Endothelial cell (in vitro differentiated cells): ENCODE measurements at places on chromosomes 5 and 9.

- DNase-seq = no peak
These were observed 22.1 kb downstream of the VCAN start for GRCh38 chr5:83493644-83494043.

- no peak for DNase-seq
These were observed 19.0 kb upstream of the TBC1D9B start for GRCh38 chr5:179926657-179927056.

GRCh38 chr9:81666123-81666522 is 23.2 kb downstream of the TLE1 start:
- no peak for DNase-seq

DNA sequence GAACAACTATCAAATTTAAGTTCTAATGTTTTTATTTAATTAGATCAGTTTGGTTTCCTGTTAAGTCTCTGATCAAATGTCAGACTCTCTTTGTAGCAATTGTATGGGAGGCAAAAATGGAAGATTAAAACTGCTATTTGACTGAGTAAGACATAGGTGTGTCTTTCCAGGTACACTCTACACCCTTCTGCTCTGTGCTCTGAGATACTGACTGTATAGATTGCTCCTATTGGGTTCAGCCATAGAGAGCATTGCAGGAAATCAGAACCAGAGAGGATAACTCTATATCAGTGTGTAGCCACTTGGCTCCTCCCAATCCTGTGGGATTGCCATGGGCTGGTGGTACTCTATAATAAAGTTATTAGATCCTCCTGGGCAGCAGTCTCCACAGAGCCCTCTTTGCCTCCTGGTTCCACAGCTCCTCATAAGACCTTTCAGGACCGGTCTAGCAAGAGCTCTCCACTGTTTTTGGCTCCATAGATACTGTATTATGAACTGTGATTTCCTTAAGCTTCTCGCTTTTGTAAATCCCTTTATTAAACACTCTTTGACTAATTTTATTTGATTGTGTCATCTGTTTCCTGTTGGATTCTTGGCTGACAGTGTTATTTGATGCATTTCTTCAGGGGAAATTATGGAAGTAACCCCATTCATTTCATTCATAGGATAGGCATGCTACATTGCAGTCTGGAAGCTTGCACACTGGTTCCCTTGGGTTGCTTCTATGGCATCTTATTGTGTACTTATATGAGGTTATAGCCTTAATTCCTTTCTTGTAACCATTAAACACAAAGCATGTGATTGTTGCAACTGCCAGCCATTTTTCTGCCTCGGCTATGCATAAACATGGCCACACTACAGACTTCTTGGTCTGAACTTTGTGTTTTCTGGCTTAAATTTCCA is 115.6 kb downstream of the VCAN start:
- no peak for DNase-seq

DNA sequence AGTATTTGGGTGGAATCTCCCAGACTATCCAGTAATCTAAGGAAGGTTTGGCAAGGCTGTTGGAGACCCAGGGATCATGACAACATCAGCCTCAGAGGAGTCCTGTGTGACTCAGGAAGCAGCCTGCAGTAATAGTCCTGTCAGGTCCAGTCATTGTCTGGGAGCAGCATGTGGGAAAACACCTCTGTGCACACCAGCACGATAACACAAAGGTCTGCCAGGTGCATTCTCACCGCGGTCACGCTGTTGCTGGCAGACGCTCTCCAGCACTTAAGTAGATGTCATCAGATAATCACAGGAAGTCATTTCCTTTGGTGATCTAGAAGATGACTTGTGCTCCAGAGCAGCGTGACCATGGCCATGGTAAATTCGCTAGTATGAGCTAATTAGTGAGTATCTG is 99.2 kb upstream of the IQGAP2 start:
- no peak for DNase-seq

DNA sequence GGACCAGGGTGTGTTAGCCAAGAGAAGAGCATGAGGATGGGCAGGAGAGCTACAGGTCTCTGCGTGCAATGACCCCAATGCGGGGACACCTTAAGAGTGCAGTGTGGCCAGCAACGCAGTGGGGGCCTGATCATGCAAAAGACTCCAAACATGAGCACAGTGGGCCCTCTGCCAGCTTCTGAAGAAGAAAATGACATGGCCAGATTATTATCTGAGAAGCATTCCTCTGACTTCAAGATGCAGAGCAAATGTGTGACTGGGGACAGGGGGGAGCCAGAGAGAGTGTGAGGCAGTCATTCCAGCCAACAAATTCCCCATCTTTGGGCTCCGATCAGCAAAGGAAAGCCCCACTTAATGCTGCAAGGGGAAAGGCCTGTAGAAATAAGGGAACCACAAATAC is 229.4 kb downstream of the CDK5RAP2 start:
- no peak for DNase-seq

GRCh38 chr9:36590231-36590630 is 17.5 kb downstream of the MELK start:
- DNase-seq = no peak

- DNase-seq = no peak
These were observed 82.0 kb downstream of the YIPF5 start for GRCh38 chr5:144088206-144089064.

DNA sequence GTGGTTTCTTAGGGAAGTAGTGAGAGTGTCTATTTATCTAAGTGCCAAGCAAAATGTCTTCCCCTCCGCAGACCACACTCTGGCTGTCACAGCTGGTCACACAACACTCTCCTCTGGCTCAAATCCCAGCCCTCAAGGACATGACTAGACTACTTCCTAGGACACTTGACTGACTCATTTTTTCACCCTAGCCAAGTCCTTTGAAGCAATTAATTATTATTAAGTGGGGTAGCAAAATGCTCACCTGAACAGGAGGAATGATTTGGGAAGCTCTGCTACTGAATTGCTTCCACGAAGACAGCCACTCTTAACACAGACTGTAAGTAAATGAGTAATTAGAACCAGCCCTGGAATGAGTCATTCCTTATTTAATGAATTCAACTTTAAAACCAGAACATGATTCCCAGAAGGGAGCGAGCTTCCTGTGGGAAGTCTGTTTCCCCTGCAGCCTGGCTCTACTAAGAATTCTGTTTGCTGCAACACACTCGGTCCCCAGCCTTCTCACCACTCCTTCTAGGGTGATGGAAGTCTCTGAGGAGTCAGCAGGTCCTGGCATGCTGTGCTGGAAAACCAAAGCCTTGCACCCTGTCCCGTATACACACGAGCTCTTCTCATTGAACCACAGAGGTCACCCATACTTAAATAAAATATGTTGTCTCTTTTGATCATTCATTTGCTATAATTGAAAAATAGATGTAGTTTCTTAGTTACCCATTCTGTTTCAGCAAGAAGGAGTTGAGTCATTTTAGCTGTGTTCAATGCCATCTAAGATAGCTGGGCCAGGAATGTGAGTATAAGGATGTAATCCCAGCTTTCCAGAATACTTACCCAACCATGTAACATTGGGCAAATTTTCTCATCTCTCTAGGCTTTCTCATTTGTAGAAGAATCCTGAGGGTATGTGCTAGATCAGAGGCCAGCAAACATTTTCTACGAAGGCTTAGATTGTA is 218.6 kb upstream of the RASEF start:
- DNase-seq = no peak

DNA sequence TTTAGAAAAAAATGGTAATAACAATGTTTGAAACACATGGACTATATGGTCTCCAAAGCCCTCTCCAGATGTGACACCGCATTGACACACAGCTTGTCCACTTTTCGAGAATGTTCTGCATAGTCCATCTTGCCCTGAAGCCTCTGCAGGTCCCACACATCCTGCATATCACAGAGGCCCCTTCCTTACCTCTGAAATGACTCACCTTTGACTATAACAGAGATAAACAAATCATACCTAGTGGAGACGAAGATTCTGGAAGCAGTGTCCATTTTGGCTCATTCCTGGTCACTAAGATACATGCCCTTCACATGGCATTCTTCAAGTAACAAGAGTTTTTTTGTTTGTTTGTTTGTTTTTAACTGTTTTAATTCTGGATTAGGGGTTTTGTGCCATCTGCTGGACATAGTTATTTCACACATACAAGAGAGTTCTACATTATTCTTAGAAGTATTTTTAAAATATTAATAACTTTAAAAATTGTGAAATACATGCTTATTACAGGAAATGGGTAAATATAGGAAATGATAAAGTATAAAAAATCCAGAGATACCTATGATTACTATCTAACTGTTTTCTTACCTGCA is 5.1 kb downstream of the ARL14EPL start:
- DNase-seq = no peak

DNA sequence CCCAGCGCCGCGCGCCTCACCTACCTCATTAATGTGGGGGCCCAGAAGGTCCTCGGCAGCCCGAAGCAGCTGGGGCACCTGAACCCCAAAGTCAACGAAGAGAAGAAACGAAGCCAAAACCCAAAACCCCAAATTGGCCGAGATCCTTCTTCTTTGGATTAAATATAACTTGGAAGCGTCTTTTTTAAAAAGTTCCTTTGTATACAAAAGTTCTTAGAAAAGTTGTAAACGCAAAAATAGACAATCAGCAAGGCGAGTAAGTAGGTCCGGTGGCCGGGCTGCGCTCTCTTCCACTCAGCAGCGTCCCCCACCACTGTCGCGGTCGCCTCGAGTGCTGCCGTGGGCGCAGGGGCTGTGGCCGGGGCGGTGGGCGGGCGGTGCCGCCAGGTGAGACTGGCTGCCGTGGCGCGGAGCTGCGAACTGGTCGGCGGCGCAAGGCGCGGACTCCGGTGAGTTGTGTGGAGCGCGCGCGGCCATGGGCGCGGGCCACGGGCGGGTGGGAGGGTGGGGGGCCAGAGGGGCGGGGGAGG is 360 bp downstream of the KLF4 start:
- no peak for DNase-seq

DNA sequence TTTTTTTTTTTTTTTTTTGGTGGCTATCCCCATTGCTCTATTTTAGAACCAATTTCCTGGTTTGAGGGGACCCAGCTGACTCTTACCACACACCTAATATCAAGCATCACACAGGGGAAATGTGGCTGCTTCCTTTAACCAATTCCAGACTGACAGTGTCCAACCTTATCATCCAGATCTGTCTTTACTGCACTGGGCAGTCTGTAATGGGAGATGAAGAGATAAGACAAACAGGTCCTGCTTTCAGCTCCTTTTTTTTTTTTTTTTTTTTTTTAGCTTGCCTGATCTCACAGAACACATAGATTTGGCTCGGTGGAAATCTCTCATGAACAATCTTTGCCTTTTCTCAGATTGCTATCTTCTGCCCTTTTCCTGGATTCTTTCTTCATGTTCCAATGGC is 198.8 kb upstream of the TYRP1 start:
- no peak for DNase-seq

- no peak for DNase-seq
These were observed 5.6 kb downstream of the S1PR3 start for GRCh38 chr9:88996921-88997235.

DNA sequence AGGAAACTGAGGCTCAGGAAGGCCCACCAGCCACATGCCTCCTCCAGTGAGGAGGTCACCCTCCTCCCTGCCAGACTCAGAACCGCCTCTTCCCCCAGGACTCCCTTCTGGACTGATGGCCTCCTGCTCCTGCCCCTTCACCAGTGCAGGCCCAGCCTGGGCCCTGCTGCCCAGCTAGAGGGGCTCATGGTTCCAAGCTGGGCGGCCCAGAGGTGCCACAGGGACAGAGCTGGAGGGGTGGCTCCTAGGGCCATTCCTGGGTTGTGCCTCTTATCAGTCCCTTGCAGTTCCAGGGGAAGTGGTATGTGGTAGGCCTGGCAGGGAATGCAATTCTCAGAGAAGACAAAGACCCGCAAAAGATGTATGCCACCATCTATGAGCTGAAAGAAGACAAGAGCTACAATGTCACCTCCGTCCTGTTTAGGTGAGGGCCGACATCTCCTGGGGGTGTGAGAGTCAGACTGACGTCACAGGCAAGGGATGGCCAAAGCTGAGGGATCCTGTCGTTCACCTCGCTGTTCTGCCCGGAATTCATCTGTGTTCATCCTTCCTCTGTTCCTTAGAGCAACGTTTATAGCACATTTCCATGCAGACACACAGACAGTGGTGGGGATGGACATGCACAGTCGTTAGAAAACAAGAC is 819 bp downstream of the LCN2 start:
- no peak for DNase-seq

GRCh38 chr9:123615381-123615780 is 259.4 kb downstream of the CRB2 start:
- no peak for DNase-seq

DNA sequence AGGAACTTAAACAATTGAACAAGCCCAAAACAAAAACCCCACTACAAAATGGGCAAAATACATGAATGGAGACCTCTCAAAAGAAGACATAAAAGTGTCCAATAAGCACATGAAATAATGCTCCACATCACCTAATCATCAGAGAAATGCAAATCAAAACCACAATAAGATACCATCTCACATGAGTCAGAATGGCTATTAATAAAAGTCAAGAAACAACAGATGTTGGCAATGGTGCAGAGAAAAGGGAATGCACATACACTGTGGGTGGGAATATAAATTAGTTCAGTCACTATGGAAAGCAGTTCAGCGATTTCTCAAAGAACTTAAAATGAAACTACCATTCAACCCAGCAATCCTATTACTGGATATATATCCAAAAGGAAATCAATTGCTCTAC is 337.4 kb upstream of the GRIA1 start:
- no peak for DNase-seq

DNA sequence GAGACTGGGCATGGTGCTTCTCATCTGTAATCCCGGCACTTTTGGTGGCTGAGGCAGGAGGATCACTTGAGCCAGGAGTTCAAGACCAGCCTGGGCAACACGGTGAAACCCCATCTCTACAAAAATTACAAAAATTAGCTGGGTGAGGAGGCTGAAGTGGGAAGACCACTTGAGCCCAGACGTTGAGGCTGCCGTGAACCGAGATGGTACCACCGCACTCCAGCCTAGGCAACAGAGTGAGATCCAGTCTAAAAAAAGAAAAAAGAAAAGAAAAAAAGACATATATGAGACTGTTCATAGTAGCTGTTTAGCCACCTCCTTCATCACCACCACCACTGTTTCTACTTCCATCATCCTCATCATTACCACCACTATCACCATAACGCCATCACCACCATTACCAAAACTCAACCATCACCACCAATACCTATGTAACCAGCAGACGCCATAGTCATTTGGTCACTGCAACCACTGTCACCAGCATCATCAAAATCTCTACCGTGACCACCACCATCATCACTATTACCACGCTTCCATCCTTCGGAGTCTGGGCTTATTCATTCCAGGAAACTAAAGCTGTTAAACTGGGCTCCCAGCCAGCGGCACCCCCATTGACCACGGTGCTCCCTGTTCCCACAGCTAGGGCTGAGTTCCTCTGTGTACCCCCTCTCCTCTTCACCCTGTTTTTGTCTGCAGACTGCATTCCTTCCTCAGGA is 8.4 kb upstream of the KIF12 start:
- no peak for DNase-seq

- DNase-seq = no peak
These were observed 15.7 kb downstream of the TMEM171 start for GRCh38 chr5:73136055-73136562.

GRCh38 chr9:11275158-11275695 is 662.4 kb upstream of the PTPRD start:
- no peak for DNase-seq

DNA sequence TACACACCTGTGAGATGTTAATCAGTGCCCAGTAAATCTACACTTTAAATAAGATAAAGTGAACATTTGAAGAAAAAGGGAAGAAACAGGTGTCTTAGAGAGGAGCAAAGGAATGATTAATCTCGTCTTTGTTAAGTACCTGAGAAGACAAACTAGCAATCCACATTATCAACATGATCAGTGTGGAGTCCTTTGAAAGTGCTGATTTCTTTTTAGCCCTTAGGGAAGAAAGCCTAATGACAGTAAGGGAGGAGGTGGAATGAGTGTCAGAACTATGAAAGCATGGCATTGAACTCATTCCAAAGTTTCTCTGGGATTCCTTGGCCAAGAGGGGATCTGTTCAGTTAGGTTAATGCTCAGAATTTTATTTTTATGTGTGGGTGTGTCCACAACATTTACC is 1109.0 kb upstream of the ACO1 start:
- no peak for DNase-seq
